ENCODE measurements at places on chromosomes 1 and 21. TPM values are rescaled to one million over a fixed set of nuclear protein-coding genes. Genes with fewer than 3 reads are reported as not detected.

KCNA3 gene
- polyA plus RNA-seq: 0.32 TPM

IPO9 gene
- 70.8 TPM for polyA plus RNA-seq

GPR3 gene
- polyA plus RNA-seq: 5.8 TPM

MATN1 gene
- 0.21 TPM for polyA plus RNA-seq

RNF207 gene
- 1.3 TPM for polyA plus RNA-seq

DEGS1 gene
- 45.7 TPM for polyA plus RNA-seq

HPCA gene
- 0.82 TPM for polyA plus RNA-seq

PLA2G2F gene
- not detected for polyA plus RNA-seq

MYCBP gene
- 74.4 TPM for polyA plus RNA-seq

TNFRSF4 gene
- not detected for polyA plus RNA-seq

ATP13A2 gene
- 31.8 TPM for polyA plus RNA-seq

GRCh38 chr1:8251635-8252034 lies 66.3 kb upstream of the SLC45A1 start:
- no peak for DNase-seq

GRCh38 chr1:64147045-64147724 lies 56.2 kb upstream of the UBE2U start:
- no peak for DNase-seq

- no peak for DNase-seq
Observed at GRCh38 chr1:64895500-64895899, 70.8 kb downstream of the JAK1 start.

DNA sequence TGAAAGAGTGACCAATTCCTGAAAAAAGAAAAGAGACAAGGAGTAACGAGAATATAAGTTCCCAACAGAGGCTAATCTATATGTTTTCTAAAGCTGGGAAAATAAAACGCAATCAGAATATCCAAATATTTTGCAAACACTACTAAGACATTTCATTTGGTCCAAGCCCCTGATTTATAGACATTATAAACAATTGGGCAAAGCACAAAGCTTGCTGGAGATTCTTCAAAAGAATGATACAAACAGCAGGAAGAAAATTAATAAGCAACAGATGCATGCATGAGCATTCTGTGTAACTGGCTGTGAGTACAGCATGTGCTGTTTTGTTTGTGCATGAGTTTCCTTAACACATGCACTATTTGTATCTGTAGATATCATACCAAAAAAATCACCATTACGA lies 552.9 kb downstream of the LTN1 start:
- DNase-seq: no peak

DNA sequence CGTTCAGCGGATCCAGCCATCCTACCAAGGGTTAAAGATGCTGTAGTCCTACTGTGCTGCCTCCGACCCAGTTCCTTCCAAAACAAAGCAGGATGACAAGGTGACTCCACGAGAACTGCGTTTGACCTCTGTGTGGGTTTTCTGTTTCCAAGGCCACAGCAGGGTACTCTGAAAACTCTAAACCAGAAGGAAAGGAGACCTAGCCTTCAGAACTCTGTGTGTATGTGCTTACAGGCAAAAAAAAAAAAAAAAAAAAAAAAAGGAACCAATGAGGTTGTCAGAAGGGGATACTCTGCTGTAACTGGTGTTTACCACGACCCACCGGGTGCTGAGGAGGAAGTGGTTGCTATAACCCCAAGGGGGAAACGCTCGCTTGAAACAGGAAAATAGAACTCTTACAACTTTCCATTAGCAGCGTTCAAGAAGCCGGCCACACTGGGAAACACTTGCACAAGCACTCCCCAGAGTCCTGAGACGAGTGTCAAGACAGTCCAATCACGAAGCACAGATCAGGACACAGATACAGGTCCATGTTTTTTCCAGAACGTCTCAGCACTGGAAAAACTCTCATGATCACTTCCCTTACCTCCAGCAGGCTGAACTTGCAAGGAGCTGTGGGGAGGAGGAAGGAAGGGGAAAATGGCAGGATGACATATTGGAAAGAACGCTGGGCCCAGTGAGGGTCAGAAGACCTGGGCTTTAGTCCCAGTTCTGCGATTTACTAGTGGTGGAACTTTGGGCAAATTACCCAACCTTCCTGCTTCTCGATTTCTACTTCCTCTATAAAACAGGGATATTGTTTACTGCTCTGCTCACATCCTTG lies 64.0 kb downstream of the ITPKB start:
- no peak for DNase-seq

- DNase-seq: no peak
Observed at GRCh38 chr1:108612496-108612895, 48.4 kb downstream of the HENMT1 start.

- no peak for DNase-seq
Observed at GRCh38 chr1:157304271-157304670, 166.1 kb upstream of the ETV3 start.

DNA sequence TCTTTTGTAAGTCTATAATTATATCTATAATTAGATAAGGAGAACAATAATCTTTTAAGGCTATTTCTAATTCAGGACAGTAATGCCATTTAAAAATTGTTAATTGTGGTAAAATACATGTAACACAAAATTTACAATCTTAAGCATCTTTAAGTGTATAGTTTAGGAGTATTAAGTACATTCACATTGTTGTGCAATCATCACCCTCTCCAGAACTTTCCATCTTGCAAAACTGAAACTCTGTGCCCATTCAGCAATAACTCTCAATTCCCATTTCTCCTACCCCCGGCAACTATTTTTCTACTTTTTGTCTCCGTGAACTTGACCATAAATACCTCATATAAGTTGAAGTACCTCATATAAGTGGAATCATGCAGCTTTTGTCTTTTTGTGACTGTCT lies 93.9 kb upstream of the KCNA3 start:
- DNase-seq: no peak

DNA sequence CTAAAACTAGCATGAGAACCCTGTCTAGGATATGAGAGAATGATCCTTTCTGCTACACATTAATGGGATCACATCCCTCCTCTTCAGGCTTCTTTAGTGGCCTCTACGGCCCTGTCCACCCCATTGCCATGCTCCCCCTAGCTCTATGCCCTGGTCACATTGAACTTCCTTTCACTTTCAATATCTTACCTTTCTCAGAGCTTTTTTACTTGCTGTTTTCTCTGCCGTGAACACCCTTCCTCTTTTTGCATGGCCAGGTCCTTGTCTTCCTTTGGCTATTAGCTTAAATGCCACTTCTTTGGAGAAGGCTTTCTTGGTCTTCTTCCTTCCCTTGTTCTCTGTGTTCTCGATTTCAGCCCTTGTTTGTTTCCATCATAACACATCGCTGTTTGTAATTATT lies 97.4 kb downstream of the GIPC2 start:
- DNase-seq: no peak

GRCh38 chr1:10173582-10173981 lies 36.8 kb upstream of the KIF1B start:
- peak; percentile 26 for DNase-seq

- peak; percentile 6 for DNase-seq
Observed at GRCh38 chr1:50529510-50529909, 106.3 kb upstream of the DMRTA2 start.

- DNase-seq: no peak
Observed at GRCh38 chr1:186014370-186015037, 280.3 kb downstream of the HMCN1 start.

DNA sequence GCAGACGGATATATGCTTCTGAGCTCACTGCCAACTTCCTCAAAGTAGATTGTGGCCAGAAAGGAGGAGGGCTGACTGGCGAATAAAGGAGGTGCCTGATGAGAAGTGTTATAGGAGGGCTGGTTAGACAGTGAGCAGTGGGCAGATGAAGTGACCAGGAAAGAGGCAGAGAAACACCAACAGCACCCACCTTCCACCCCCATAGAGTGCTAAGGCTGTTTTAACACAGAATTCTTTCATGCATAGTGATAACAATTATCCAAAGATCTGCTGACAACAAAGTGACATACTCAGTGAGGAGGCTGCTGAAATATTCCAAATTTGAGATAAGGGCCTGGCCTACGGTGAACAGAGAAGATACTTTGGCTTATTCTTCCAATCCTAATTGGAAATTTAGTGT lies 21.2 kb upstream of the MTR start:
- no peak for DNase-seq

- DNase-seq: peak; percentile 59
Observed at GRCh38 chr1:162213281-162213912, 143.9 kb downstream of the NOS1AP start.

DNA sequence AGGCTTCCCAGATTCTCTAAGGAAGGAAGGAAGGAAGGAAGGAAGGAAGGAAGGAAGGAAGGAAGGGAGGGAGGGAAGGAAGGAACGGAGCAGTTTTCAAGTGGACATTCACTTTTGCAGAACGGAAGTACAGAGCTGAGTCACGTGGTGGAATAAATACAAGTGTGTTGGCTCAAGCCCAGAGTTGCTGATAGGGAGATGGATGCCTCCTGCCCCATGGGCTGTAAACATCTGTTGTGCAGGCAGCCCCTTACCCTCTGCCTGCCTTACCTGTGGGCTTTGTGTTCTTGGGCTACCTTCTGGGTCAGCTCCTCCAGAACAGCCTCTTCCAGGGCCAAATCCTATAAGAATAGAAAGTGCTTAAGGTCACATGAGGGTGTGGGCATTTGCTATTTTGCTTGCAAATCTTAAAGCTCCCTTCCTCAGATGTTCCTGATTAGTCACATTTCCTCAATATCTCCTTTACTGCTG lies 121.7 kb downstream of the SMYD2 start:
- DNase-seq: no peak

DNA sequence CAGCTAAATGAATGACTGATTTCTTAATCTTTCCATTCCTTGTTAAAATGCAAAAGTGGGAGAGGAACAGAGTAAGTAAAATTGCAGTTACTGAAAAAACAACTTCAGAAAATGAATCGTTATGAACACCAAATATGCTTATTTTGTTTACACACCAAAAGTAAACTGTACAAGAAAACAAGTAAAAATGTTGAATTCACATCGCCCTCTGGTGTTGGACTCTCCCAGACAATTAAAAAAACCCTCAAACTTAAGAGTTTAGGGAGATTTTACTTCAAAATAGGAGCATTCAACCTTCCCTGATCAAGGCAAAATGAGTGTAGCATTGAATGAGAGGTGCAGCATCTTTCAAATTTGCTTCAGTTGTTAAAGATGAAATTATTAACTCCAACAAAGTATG lies 19.4 kb upstream of the ESRRG start:
- peak; percentile 22 for DNase-seq

DNA sequence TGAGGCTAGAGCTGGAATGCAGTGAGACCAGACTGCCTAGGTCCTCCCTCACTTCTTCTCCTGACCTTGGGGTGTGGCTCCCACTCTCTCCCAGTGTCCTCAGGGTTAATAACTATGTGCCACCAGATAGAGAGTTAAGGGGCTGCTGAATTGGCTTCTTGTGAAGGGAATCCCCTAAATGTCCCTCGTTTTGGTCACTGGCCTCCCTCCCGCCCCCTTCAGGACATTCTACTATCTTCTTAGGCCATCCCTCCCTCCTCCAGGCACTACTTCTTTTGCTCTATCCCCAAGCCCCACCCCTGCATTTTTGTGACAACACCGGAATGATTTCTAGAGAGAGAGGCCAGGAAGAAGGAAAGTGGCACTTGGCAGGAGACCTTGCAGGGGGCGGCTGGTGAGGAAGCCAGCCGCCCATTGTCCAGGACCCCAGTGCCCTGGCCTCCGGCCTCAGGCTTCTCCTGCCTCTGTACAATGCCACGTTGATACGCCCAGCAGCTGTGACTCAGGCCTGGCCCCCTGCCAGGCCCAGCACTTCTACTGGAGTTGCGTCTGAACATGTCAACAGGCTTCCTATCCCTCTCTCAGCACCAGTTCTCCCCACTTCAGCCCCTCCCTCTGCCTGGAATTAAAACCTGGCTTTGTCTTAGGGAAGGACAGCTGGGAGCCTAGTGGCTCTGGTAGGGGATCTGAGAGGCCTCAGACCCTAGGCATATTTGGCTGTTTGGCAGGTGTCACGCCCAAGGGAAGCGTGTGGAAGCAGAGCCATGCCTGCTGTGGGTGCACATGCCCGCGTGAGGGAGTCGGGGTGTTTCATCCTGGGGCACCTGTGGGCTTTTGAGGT lies 9.1 kb downstream of the LMNA start:
- DNase-seq: peak; percentile 87

DNA sequence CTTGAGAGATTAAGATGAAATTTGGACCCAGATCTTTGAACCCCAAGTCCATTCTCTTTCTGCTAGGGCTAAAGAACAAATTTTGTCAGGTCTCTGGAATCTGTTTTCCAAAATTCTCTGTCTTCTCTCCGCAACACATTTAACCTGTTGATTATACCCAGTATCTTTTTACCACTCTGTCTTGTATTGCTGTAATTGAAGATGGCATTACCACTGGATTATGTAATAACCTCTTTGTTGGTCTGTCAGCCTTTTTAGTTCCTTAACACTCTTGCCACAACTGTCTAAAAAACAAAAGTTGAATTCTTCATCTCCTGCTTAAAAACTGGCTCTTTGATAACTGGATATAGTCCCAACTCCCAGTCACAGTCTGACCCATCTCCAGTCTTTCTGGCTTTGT lies 3.0 kb downstream of the SRP9 start:
- no peak for DNase-seq

GRCh38 chr1:99970713-99971255 lies 988 bp downstream of the SLC35A3 start:
- DNase-seq: no peak

- DNase-seq: no peak
Observed at GRCh38 chr1:18854331-18855025, 5.0 kb downstream of the TAS1R2 start.

DNA sequence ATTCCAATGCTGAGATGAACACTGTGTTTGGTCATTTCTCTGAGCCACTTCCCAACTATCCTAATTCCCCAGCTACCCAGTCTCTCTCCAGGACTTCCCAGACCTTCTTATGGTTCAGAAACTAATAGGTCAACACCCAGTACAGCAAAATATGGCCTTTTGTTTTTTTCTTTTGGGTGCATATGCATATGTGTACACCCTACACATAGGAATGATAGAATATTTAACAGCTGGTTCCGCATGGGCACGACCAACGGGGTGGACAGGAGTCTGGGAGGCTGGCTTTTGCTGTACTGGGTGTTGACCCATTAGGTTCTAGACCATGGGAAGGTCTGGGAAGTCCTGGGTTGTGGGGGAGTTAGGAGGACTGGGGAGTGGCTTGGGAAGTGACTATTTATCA lies 143.9 kb downstream of the MRPS6 start:
- DNase-seq: no peak

All from GM23338 (cell line).